ENCODE measurements at places on chromosomes 5 and 9.

- no peak for DNase-seq
These were observed 57.4 kb downstream of the CFAP95 start for GRCh38 chr9:69877852-69878514.

DNA sequence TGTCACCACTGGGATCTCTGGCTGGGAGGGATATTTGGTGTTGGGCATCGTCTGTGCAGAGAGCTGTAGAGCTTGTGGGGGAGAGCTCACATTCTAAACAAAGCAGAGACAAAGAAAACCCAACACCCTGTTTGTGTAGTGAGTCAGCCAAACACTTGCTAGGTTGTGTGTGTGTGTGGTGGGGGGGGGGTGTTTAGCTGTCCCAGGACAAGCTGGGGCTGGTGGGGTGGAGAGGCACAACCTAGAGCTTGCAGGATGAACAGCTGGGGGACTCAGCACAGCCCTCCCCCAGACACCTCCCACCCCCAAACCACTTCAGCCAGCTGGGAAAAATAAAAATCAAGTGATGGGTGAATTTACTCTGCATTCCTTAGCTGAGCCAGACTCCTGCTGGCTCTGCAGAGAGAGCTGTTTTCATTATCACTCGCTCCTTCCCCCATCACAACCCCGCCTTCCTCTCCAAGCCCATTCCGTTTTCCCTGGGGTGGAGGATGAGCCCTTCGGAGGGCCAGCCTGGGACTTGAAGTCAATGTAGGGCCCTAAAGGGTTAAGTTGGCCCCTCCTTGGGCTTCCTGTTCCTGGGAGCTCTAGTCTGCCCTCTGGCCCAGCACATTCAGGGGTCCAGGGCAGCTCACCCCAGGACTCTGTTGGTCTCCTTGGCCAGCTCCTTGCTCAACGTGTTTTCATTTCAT lies 2.6 kb downstream of the OLFML2A start:
- DNase-seq: no peak

DNA sequence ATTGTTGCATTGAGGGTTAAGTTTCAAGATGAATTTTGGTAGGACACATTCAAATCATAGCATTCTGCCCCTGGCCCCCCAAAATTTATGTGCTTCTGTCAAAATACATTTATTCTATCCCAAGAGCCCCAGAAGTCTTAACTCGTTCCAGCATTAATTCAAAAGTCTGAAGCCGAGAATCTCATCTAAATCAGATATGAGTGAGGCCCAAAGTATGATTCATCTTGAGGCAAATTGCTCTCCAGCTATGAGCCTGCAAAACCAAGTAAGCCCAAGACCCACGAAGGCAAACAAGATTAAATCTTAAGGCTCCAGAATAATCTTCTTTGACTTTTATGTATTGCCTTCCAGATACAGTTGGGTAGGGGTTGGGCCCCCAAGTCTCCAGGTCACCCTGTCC lies 19.2 kb downstream of the TNPO1 start:
- no peak for DNase-seq

DNA sequence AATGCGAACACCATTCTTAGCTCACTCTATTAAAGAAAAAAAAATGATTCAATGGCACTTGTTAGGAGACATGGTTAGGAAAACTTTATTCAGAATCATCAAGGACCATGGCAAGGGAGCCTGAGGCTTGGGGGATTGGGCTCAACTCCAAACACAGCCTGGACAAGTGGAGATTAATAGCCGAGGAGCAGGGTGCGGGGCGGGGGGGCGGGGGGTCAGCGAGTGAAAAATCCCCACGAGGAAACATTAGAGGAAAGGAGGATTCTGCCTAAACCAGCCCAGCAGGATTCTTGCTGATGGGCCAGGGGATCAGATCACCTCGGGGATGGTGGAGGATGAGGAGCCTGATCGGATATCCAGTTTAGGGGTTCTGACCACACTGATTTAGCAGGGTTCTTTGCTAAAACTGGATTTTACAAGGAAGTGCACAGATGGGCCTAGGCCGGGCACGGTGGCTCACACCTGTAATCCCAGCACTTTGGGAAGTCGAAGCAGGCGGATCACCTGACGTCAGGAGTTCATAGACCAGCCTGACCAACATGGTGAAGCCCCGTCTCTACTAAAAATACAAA lies 24.4 kb upstream of the FIBCD1 start:
- DNase-seq: no peak

DNA sequence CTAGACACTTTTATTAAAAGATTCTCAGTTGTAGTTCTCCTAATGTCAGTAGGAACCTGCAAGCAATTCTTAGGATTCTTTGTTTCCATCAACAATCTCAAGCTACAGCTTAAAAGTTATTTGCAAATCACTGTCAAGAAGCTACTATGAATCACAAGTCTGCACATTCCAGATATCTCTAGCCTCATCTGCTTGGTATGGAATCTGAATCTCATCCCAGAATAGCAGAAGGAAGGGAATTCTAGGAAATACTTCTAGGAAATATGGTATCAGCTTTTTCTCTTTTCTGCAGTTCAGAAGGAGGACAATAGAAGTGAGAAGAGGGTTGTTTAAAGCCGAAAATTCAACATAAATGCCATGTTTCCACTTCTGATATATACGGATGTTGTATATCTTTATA lies 792.2 kb upstream of the CDH9 start:
- DNase-seq: no peak

- no peak for DNase-seq
These were observed 803.3 kb downstream of the DTWD2 start for GRCh38 chr5:118185018-118185417.

Measured in stimulated activated CD4-positive, alpha-beta T cell treated with anti-CD3 and anti-CD28 coated beads, Interleukin-1b, Interleukin-23, amount 100 ng/mL, for 1 hour (primary cell).